Globus pallidus (tissue), 1 donor: ENCODE measurements at places on chromosomes 16 and 17.

GRCh38 chr16:65098916-65099315, 22.9 kb downstream of the CDH11 start:
- no peak for DNase-seq

DNA sequence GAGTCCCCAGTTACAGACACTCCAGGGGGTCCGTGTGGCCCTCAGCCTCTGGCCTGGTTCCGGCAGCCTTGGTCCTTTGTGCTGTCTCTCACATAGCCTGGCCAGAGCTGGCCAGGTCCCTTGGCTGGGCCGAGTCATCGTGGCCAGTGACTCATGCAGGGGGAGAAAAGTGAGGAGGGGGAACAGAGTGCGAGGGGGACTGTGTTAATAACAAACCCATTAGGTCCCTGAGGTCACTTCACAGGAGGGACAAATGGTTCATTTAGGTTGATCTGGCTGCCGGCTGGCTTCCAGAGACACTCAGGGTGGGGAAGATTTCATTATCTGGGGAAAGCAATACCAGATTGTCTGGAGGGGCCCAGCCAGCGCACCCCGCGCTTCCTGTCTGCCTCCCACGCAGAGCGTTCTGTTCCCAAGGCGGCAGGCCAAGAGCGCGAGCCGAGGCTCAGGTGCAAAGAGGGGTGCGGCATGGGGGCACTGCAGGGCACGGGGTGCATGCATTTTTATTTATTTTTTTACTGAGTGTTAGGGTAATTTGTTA, 223.1 kb downstream of the SEC14L1 start:
- DNase-seq = no peak

GRCh38 chr16:772959-773358, 12.4 kb downstream of the MSLN start:
- no peak for DNase-seq

DNA sequence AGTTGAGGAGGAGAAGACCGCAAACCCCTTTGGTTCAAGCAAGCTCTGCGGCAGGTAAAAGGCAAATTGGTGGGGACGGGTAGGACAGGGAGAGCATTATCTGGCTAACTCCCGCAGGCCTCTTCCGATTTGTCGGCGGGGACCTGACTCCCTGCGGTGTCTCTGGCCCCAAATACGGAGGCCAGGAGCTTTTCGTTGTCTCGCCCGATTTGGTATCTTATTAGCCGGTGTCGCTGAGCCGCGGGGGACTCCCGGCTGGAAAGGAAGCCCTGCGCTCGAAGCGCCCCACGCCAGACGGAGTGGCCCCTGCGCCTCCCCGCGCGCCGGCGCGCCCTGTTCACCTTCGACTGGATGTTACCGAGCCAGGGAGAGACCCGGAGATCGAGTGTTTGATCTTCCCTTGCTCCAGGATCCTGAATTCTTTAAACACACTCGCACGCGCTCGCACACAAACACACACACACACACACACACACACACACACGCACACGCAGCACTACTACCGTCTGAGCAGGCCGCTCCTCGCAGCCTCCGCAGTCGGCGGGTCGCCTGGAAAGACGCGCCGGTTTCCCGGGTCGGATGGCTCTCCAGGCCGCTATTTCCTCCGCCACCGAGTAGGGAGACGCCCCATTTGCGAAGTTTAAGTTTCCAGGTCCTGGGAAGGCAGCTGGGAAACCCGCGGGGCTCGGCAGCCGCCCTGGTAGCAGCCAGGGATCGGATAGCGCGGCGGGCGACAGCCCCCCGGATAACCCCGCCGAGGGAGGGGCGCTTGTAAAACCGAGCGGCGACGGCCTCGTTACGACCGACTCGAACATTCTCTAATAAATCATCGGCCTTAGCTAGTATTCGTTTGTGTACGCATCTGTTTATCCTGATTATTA, 3.3 kb downstream of the PRAC1 start:
- DNase-seq = no peak

- no peak for DNase-seq
These were observed 130.1 kb downstream of the PRKCA start for GRCh38 chr17:66432411-66432957.

DNA sequence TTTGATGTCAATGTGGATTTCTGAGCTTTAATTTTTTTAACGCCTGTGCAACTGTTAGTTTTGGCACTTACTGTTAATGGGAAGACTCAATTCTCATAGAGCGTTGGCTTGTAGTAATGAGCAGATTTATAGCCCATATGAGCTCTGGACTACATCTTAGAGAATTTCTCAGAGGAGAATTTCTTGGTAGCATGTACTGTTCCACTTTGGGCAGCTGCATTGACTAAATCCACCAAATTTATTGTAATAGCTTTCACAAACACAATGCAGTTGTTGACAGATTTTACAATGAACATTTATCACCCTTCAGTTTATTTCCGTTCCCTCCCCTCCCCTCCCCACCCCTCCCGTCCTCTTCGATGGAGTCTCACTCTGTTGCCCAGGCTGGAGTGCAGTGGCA, 193.9 kb downstream of the PRKCA start:
- no peak for DNase-seq
